Ovary (tissue), 10 donors: ENCODE measurements at places on chromosomes 5 and 9. TPM values are rescaled to one million over a fixed set of nuclear protein-coding genes. Genes with fewer than 3 reads are reported as not detected.
A peak's percentile ranks its signal among the peaks of the same experiment; 100 is the strongest.

SPATA31C1 gene
- not detected for total RNA-seq

C5orf52 gene
- total RNA-seq = not detected

LCN15 gene
- not detected for total RNA-seq

SH3RF2 gene
- 2.2 TPM for total RNA-seq

SPOUT1 gene
- 43.9 TPM for total RNA-seq

FOXD4L4 gene
- not detected for total RNA-seq

PCDHB12 gene
- total RNA-seq = 8.8 TPM

MLANA gene
- total RNA-seq = not detected

FYB1 gene
- 5.6 TPM for total RNA-seq

TEK gene
- 3.3 TPM for total RNA-seq

DNA sequence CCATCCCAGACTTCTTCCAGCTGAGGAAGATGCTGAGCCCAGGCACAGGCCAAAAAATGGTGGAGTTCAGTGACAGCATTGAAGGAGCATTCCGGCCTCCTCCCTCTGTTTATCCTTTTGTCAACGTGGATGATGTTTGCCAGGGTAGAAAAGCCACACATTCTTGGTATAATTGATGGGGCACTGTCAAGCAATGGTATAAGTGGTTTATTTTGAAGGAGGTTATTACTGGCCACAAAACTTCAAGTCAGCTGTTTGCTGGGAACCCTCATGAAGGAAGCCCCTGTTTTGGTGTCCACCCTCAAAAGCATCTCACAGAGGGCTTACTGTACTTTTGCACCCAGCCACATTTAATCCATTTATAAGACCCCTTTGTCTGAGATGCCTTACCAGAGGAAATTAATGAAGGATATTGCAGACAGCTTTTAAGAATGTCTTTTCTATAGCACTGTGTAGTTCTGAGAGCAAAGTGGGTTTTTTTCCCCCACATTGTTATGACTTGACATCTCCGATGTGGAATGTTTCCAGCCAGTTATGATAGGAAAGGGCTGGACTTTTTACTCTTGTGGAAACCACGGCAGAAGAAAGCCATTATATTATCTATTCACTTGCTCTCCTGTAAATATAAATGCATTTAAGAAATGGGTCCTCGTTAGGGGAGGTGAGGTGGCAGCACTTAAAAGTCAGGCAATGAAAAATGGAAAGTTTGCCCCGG lies 95.5 kb upstream of the SPATA31D4 start:
- no peak for DNase-seq

- DNase-seq = no peak
These were observed 35.6 kb downstream of the TPPP start for GRCh38 chr5:657570-657969.

DNA sequence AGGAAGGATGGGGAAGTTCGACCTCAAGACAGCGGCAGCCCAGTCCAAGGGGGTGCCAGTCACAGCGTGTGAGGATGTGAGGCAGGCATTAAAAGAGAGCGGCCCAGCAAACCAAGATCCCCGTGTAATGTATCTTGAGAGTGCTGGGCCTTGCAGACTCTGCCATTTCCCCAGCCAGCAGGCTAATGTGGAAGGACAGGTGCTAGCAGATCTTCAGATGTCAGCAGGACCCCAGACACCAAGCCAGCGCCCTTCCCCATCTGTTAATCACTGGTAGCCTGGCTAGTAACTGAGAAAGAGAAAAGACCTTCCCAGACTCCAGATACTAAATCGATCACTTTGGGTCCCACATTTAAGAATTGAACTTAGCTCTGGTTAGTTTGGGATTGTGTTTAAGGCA lies 62.2 kb downstream of the NTRK2 start:
- no peak for DNase-seq

DNA sequence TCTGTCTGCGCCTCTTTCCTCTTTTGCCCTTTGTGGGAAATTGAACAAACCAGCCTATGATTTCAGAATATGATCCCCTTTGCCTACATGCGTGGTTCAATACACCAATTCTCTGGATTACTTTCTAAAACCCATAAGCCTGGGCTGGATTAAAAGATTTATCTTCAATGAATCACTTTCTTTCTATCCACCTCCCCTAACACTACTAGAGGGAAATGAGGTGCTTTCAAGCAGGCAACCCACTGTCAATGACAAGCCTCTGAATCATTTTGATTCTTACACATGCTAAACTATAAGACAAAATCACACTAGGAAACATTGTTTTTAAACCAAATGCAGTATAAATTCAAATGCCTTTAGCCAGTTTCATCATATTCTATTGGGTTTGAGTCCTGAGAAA lies 257.5 kb downstream of the AGTPBP1 start:
- no peak for DNase-seq

DNA sequence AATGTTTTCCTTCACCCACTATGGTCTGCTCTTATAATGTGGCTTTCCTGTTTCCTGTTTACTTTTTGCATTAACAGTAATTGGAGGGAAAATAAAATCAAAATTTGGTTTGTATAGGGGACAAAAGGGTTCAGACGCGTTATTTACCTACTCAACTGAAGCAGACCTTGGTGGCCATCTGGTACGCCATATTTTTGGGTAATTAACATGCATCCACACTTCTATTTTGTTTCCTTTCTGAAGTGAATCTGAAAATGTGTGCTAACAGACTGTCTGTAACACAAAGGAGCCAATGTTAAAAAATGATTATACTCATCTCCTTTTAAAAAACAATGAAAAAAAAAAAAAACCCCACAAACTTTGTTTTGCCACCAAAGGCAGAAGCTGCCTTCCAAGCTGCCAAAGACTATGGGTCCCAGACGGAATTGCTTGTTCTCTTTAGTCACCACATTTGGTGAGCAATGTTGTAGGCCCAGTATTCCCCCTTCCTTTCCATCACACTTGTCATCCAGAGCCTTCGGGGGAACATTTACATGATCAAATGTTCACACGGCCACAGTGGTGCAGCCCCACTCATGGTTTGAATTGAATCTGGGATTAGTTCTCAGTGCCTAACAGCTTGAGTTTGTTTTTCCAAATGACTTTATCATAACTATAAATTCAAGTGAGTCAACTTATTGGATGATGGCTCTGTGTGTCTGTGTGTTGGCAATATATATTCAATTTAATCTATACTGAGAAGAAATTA lies 323.7 kb upstream of the CD180 start:
- no peak for DNase-seq

GRCh38 chr9:78479441-78479840 lies 182.5 kb downstream of the PSAT1 start:
- no peak for DNase-seq

GRCh38 chr5:132265336-132266030 lies 8.0 kb downstream of the PDLIM4 start:
- DNase-seq = peak; percentile 58

DNA sequence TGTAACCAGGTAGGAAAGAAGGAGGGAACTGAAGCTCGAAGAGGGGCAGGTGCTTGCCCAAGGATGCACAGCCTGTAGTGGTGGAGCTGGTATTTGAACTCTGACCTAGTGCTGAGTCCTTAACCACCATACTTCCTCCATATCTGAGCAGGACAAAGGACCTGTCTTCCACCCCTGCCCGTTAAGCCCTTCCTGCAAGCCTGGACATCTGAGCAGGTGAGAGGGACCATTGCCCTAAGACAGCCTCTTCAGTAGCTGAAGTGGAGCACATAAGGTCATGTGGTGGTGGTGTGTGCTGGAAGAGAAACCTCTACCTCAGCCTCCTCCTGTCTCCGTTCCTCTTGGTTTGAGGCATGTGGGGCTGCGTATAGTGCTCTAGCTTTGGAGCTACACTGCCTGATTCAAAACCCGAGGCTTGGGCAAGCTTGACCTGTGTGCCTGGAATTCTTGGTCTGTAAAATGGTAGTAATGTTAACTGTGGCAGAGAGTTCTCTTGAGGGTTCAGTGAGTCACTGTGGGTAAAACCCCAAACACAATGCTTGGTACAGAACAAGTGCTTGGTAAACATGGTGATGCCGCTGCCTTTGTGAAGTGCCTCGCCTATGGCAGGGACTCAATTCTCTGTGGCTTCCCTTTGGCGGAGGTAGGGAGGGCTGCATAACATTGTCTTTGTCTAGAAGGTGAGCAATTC lies 7.4 kb downstream of the GALNT10 start:
- no peak for DNase-seq

DNA sequence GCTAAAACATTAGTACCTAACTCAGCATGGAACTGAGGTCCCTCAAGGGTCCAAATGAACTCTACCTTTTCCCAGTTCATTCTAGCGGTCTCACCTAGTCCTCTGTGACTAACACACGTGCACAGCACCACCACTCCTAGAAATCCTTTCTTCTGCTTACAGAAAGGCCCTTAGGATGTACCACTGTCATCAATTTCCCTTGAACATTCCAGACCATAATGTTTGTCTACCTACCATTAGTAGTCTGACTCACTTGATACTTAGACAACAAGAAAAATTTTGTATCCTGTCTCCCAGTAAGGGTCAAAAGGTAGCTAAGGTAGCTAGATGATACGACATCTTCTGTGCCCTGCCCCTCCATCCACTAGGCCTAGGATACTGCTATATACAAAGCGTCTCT lies 166.6 kb downstream of the TSSK1B start:
- no peak for DNase-seq

GRCh38 chr5:154480847-154481246 lies 2.8 kb upstream of the HAND1 start:
- DNase-seq = no peak

DNA sequence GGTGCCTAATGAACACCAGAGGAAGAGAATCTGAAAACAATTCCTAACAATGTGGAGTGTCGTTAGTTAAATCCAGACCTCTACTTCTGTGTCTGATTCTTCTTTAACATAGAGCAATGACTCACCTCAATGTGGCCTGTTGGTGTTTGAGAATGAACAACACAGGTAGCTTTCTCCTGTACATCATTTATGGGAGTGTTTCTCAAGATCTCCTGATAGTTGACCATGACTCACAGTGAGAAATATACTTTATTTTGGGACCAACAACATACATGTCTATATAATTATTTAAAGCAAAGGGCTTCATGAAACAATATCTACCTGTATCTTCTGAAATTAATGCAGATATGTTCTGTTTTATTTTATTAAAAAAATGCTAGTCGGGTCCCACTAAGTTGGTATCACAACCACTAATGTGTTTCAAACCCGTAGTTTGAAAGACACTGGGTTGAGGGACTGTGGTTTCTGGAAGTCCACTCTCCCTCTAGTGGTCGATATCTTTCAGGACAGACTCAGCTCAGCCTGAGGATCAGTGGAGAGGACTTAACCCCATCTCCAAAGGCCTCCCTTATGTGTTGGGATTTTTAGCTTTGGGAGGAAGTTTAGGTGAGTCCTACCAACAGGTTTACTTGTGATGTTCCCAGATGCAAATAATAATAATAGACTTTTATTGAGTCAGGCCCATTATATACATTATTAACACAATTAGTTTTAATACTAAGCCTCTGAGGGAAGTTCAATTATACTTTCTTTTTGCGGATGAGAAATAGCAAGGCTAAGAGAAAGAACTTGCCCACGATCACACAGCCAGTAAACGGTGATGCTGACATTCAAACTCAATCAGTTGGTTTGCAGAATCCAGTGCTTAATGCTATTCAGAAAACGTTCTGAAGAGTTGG lies 70.0 kb upstream of the KLF9 start:
- DNase-seq = no peak

DNA sequence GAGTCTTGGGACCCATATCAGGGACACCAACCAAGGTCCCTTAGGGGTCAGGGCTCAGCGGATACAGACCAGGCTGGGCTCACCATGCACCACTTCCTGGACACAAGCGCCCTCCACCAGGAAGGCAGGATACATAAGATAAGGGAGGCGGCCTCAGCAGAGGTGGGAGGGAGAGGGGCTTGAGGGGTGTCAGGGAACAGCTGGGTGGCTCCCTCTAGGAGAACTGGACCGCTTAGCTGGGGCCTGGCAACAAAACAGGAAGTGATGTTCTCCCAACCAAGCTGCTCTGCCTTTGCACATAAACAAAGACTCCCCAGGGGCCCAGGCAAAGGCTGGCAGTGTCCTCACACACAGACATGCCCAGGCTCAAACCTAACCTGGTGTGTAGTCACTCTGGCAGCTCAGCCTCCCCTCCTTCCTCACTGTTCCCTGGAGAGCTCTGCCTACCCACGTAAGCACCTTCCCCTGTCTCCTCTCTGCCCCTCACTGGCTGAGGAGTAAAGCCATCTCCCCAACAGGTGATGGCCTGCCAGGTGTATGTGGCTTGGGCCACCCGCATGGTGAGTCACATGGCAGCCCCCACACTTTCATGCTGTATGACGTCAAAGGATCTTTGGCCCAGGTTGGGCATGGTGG lies 5.8 kb upstream of the BICD2 start:
- DNase-seq = no peak

DNA sequence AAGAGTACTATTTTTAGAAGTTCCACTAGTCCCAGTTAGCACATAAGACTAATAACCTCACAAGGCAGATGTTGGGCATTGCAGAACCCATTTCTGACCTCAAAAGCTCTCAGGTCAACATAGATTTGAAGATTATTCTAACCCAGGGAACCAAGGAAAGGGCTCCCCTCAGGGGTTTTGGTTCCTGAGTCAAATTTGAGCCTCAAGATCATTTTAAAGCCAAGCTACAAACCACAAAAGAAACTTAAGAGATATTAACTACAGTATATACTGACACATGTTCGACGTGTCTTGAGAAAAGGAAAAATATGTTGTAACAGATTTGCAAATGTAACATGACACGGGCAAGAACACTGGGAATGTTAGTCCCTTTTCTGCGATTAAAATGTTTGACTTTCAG lies 88.6 kb downstream of the GNAQ start:
- DNase-seq = no peak

- no peak for DNase-seq
These were observed 48.0 kb upstream of the LRRC19 start for GRCh38 chr9:27053369-27054022.

DNA sequence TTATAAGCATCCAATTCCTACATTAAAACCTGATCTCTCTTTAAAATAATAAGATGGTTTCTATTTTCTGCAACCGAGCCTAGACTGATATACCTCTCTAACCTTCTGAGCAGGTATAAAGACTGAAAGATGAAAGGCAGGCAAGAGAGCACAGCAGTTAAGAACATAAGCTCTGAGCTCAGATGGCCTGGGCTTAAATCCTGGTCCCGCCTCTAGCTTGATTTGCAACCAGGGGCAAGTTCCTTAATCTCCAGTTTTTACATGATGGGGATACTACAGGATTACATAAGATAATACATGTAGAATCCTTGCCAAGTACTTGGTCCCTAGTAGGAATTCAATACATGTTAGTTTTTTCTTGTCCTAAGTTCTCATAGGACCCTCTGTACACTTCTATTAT lies 33.9 kb downstream of the SLC24A2 start:
- no peak for DNase-seq

DNA sequence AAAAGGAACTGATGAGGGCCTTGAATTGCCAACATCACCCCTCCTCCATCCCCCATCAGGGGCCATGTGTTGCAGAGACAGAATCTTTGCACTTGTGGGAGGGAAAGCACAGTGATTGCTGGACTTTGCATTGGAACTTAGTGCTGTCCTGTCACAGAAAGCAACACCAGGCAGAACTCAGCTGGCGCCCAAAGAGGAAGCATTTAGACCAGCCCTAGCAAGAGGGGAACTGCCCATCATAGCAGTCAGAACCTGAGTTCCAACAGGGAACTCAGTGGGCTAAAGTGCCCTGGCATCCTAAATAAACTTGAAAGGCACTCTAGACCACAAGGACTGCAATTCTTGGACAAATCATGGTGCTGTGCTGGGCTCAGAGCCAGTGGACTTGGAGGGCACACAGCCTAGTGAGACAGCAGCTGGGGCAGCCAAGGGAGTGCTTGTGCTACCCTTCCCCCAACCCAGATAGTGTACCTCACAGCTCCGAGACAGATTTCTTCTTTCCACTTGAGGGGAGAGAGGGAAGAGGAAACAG lies 128.1 kb downstream of the ACTL7B start:
- DNase-seq = no peak
